ENCODE measurements at places on chromosomes 5 and 9. TPM values are rescaled to one million over a fixed set of nuclear protein-coding genes. Genes with fewer than 3 reads are reported as not detected.
A peak's percentile ranks its signal among the peaks of the same experiment; 100 is the strongest.

Gene PRRX2
- not detected for total RNA-seq

Gene SV2C
- total RNA-seq: 0.88 TPM

Gene CA9
- 0.76 TPM for total RNA-seq

DNA sequence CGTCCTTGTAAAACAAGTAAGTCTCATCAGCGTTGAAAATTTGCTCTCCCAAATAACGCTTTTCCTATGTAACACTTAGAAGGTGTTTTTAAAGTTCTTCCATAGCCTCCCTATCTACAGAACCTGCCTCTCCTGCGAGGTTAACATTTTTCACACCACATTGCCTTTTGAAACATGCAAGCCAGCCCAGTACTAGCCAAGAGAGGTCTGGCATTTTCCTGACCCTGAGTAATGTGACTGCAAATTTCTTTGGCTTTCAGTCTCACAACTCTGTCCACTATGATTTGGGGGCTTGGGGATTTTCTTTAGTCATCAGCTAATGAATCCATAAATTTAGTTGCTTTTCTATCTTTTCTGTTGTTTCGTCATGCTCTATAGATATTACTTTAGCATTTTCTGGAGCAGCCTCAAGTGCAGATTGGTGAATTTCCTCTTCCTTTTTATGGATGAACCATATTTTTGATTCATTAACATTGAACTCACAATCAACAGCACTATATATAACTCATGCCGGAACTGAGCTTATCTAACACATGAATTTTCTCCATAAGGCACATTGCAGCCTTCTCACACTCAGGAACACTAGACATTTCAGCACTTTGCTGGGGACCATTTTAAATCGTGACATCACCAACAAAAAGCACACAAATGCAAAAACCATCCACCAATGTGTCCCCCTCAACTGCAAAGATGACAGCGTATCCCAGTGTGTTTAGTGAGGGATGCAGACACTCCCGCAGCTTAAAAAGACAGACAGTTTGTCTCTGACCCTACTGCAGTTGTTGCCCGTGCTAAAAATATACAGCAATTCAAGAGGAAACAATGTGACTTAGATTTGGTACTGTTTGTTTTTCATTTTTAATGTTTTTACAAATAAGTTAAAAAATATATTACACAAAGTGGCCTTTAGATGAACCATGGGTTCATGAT, 77.2 kb upstream of the SPATA31C2 start:
- no peak for DNase-seq

GRCh38 chr5:51810592-51810991, 427.3 kb downstream of the ISL1 start:
- DNase-seq: peak; percentile 38

GRCh38 chr9:84677080-84677479, 7.6 kb downstream of the NTRK2 start:
- no peak for DNase-seq

DNA sequence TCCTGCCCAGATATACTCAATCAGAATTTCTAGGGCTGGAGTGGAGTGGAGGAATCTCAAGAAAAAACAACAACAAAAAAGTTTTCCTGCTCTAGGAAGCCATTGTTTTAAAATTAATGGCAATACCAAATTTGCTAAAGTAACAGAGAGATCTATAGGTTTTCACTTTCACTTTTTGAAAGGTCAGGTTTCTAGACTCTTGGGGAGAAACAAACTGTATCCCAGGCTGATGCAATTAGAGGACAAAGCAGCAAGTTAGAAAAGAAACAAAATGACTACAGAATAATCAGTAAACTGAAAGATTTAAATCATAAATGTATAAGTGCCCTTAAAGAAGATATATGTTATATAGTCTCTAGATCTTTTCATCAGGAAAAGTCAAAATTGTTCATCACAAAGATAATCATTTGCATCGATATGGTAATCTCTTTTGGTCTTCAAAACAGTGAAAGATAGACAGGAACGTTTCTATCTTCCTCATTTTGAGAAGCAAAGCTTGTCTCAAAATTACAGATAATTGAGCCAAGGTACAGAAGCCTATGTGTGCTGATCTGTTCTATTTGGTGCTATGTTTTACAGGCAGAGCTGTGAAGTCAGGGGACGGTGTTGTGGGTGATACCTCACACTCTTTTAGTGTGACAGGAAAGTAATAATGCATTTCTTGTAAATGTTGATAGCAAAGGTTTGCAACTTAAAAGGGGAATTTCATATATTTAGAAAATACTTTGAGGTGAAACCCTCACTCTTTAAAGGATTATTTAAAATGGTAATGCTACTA, 1746.6 kb upstream of the C9orf72 start:
- DNase-seq: no peak

DNA sequence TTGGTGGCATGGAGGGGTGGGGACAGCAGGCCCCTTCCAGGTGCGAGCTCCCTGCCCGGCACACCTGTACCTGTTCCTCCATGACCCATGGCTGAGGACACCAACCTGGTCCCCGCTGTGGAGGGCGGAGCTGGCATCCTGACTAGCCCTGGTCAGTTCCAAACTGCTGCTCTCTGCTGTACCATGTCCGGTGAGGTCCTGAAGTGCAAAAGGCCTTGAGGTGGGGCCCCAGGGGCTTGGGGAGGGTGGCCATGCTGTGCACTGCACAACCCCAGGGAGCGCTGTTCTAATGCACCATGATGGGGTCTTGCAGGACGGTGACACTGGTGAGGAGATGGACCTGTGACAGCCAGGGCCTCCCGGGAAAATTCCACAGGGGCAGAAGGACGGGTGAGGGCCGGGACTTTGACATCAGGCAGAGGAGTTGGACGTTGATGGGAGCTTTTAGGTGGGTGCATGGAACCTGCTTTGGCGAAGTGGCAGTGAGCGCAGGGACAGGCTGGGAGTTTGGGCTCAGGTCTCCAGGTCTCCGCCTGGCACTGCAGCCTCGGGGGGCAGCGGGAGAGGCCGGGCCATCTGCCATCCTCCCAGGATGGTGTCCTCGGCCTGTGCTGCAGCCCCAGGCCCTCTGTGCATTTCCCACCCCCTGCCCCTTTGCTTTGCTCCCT, 38.9 kb downstream of the COL5A1 start:
- no peak for DNase-seq

DNA sequence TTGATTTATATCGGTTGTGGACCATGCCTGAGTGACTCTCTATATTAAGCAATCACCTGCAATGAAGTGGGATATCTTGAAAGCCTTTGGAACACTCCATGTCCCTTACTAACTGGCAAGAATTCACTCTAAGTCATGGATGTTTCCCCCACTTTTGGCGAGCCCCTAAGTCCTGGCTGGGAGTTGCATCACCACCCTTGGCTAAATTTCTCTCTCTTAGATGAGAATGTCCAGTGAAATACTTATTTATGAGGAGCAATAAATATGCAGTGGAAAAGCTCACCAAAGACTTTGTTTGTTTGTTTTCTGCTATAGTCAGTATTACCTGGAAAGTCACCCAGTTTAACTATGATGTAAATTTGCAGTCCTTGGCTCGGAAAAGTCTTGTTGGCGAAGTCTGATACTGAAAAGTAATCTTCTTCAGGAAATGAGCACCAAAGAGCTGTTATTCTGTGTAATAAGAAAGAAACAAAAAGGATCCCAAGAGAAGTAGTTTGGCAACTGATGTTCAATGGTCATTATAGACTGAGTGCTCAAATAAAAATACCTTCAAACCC, 333.8 kb downstream of the DMRT2 start:
- DNase-seq: no peak

- no peak for DNase-seq
Measured at GRCh38 chr9:112586599-112587155, 100.0 kb downstream of the KIAA1958 start.

- no peak for DNase-seq
Measured at GRCh38 chr9:137462396-137462985, 3.4 kb upstream of the NSMF start.

Data from Calu3 (cell line).